M059J (cell line): ENCODE measurements at places on chromosomes 6 and 20. TPM values are rescaled to one million over a fixed set of nuclear protein-coding genes. Genes with fewer than 3 reads are reported as not detected.

BYSL gene
- 16.0 and 19.2 TPM in 2 replicates for total RNA-seq

COL11A2 gene
- 0.02 TPM in 1 of 2 replicates, not detected in the other for total RNA-seq

OXT gene
- total RNA-seq, result not detected in 2 replicates

PRRT1 gene
- 0.12 TPM in 1 of 2 replicates, not detected in the other for total RNA-seq

ETV7 gene
- 14.4 and 19.0 TPM in 2 replicates for total RNA-seq

GLP1R gene
- not detected in 2 replicates for total RNA-seq

TMEM217 gene
- total RNA-seq, result 1.3 and 1.4 TPM in 2 replicates

SLC35F1 gene
- 0.02 TPM in 1 of 2 replicates, not detected in the other for total RNA-seq

CCDC170 gene
- total RNA-seq, result not detected in 2 replicates

PDYN gene
- total RNA-seq, result not detected in 2 replicates

CDH22 gene
- total RNA-seq, result not detected in 2 replicates

SLC52A3 gene
- total RNA-seq, result 0.57 and 1.3 TPM in 2 replicates

PRKN gene
- total RNA-seq, result 0.07 TPM in 1 of 2 replicates, not detected in the other

SIGLEC1 gene
- total RNA-seq, result not detected in 2 replicates

IMPG1 gene
- total RNA-seq, result not detected in 2 replicates

TSBP1 gene
- total RNA-seq, result not detected in 2 replicates

PRSS16 gene
- total RNA-seq, result 2.9 and 5.4 TPM in 2 replicates
